ENCODE measurements at places on chromosomes 1 and 21.

GRCh38 chr1:61187352-61188086, 105.2 kb downstream of the NFIA start:
- no peak for DNase-seq

GRCh38 chr1:34520111-34520510, 234.7 kb upstream of the GJB5 start:
- DNase-seq: no peak

DNA sequence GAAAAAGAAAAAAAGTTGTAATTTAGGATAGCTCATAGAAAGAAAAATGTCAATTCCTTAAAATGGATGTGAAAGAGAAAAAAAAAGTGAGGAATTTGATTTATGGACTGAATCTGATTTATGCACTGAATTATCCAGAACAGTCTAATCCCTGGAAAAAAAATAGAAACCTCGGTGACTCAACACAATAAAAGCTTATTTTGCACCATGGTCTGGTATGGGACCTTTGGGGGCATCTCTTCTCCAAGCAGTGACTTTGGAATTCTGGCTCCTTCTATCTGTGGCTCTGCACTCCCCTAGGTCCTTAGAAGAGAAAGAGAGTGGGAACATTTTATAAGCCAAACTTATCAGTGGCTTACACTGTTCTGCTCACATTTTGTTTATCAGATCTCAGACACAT, 471.7 kb upstream of the B3GALT2 start:
- no peak for DNase-seq

DNA sequence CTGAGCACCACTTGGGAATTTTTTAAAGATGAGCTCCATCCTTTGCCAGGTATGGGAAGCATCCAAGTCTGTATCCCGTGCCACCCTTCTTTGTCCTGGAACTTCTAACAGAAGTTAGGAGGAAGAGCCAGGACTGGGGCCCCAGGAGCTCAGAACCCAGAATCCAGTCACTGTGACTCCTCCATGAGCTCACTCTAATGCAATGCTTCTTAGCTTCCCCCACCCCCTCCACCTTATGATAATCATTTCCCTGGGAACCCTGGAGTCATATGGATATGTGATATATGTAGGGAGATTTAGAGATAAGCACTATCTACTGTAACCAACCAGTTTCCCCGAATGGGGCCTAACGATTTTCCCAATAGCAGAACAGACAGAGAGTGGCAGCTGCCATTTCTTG, 758 bp upstream of the SPRR5 start:
- no peak for DNase-seq

DNA sequence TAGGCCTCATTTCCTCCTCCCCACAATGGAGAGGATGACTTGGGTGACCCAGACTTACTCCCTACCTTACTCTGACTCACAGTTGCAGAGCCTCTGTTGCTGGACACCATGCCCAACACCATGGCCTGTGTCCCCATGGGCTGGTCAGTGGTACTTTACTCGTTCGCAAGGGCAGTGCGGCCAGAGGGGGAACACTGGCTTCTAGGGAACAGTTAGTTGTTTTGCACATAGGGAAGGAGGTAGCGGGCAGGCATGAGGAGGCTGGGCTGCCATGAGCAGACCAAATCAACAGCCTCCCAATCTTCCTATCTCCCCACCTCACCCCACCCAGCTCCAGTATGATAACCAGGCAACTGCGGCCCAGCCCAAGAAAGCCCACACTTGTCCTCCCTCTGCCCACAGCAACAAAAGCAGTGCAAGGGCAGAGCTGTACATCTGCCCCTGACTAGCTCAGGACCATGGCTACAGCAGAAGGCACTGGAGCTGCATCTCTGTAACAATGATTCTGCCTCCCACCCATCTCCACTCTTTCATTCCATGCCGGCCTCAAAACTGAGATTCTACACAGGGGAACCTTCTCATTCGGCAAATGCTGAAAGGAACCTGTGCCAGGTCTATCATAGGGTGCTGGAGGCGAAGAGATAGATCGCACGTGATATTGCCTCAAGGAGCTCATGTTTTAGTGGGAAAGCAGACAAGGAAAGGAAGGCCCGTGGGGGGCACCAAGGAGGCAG, 18.6 kb downstream of the TAL1 start:
- no peak for DNase-seq

- no peak for DNase-seq
Observed at GRCh38 chr1:242662886-242663285, 138.4 kb upstream of the PLD5 start.

GRCh38 chr1:202588503-202589189, 121.6 kb downstream of the SYT2 start:
- no peak for DNase-seq

- DNase-seq: no peak
Observed at GRCh38 chr1:12112711-12113161, 49.6 kb downstream of the TNFRSF8 start.

- no peak for DNase-seq
Observed at GRCh38 chr1:111894497-111894896, 95.0 kb downstream of the KCND3 start.

DNA sequence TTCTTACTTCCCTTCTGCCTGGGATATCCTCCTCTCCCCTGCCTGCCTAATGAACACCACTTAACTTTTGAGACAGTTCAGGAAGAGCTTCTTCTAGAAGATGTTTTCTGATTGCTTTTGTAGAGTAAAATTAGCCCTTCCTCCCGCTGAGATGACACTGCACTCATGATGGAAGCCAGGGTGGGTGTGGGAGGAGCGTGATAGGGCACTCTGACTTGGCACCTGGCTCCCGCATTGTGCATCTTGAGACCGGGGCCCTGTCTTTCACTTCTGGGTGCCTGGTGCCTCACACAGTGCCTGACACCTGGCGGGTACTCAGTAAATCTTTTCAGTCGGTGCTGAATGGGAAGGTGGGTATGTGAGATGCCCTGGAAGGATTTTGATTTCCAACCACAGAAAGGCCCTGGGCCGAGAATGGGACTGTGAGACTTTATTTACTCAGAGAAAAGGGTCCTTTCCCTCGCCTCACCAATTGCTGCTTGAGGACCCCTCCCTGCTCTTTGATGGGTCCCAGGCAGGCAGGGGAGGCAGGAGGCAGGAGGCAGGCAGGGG, 6.8 kb downstream of the THEM5 start:
- no peak for DNase-seq

- no peak for DNase-seq
Observed at GRCh38 chr1:1752190-1752589, 26.1 kb downstream of the NADK start.

DNA sequence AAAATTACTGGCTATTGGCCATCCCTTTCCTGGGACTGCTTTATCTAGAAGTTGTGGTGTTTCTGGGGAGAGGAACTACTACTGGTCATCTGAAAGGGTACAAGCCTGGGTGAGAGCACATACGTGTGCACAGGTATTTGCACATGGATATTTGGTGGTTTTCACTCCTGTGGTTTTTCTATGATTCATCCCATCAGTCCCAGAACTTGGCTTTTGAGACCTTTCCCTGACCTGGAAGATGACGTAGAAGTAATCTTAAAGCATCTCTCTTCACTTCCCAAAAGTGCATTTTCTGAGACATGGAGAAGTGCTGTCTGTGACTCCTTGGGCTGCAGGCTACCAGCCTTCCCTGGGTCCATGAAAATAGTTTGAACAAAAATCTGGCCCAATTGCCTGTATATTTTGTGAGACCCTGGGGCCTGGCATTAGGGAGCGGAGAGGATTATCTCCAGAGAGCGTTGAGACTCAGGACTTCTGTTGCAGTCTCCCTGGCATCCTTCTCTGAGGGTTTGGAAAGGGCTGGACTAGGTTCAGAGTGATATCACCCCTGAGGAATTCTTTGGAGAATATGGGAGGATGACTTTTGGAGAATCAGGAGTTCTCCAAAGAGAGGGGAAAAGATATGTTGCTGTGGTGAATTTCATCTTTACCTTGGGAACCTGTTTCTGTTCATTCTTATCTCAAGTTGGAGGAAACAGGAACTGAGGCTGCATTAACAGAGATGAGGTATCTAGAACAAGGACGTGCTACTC, 130.8 kb downstream of the NOS1AP start:
- no peak for DNase-seq

DNA sequence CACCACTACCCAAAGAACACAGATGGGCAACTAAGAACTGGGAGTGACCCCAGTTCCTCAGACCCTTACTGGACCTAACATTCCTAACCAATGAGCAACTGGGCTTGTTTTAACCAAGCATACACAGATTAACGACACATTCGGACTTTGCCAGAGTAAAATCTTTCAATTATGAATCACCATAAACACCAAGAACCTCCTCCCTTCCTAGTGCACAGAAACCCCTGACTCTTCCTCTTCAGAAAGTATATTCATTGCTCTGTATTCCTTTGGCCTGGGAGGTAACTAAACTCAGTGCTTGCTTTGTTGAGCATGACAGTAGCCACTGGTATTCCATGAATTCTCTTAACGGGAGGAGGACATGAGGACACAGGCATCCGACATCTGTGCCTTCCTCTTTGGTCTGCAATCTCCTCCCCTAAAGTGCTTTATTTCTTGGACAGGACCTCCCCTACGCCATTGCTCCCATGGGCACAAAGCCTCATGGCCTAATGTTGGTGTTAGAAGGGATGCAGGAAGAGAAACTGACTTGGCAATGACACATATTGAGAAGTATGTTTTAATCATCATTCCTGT, 42.7 kb downstream of the SEC16B start:
- no peak for DNase-seq

GRCh38 chr1:61245696-61246400, 163.5 kb downstream of the NFIA start:
- no peak for DNase-seq

- no peak for DNase-seq
Observed at GRCh38 chr1:204162494-204163074, 3.6 kb downstream of the REN start.

GRCh38 chr21:46304955-46305354, 18.7 kb downstream of the C21orf58 start:
- no peak for DNase-seq

GRCh38 chr1:157086299-157086698, 13.3 kb downstream of the ETV3L start:
- DNase-seq: no peak

- DNase-seq: no peak
Observed at GRCh38 chr1:74681001-74681400, 7.4 kb upstream of the ERICH3 start.

- no peak for DNase-seq
Observed at GRCh38 chr21:14603202-14603601, 57.1 kb upstream of the SAMSN1 start.

DNA sequence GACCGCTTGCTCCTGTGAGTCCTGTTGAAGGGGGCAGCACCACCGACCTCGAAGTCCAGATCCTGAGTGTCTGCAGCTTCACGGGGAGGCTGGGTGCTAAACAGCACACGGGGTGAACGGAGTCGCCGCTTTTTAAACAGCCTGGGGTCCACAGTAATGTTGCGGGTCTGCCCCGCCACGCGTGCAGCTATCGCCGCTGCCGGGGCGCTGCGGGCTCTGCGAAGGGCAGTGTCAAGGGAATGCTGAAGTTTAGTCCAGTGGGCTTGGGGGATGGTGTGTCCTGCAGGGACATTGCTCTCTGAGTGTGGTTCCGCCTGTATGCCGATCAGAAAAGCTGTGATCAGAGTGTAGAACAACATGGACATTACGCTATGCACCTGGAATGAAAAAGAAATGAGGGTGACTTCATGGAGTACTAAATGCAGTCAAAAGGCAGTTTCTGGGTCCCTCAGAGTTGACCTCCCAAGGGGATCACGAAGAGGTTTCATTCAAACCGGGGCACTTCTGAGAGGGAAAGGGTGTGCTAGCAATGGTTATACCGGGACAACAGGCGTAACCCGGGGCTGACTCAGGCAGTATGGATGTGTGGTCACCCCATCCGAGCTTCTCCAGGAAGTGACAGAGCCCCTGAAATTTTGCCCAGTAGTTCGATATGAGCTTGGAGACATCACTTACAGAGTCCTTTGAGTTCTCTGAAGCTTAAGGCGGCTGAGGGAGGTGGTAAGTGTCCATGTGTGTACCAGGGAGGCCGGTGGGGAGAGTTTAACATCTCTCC, 51.4 kb downstream of the NGF start:
- no peak for DNase-seq

DNA sequence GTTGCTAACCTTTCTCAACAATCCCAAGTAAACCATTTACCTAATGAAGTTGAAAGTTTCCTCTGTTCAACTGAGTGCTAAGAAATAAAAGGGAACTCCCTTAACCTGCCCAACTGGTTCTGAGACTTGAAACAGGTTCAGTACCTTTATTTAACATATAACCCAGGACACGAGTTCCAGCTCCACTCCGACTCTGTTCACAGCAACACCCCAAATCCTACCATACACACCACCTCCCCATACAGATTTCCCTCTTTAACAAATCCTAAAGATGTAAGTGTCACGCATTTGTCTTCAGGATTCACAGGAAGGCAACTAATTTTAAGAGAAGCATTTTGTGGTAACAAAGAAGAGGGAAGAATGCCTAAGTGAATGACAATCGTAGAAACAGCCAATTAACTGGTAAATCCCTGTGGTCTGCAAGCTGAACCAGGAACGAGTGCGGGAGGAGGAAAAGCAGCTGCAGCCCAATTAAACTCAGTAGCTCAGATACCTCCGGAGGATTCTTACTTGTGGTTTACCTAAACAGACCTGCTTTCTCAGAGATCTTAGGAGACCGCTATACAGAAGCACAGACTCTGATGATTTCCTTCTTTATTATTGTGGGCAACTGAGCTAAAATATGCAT, 134.5 kb upstream of the MAGI3 start:
- DNase-seq: no peak

DNA sequence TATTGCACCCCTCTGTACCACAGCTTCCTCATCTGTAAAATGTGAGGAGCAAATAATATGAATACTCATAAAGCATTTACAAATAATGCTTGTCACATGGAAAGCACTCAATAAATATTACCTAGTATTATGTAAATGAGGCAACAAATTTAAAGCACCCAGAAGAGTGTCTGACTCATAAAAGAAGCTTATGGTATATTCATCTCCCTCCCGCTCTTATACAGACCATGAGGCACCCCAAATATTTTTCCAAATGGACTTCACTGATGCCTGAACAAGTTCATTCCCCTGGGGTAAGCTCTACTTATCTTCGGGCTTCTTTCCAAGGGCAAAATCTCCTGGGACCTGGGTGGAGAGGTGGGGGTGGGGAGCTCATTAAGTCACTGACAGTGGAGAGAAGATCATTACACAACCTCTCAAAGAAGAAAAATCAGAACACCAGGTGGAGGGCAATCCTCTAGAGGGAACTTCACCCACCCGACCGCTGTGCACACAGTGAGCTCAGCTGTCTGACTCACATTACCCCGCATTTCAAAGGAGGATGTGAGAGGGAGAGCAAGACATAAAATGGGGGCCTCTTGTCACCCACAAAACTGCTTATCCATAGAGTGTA, 166.2 kb downstream of the ASTN1 start:
- DNase-seq: no peak

DNA sequence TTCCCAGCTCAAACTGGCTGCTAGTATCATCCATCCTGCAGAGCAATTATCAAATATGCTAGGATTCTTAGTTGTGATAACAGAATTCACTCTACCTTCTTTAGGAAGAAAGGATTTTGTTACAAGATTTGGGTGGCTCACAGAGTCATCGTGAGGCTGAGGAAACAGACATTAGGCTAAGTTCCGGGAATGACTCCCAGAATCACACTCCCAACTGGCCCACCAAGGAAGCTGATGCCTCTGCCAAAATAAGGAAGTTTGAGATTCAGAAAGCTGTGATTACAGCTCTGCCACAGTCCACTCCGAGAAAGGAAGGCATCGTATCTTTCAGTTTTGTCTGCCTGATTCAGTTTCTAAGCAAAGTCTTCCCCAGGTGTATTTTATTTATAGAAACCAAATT, 50.6 kb upstream of the LYPLAL1 start:
- DNase-seq: no peak
